ENCODE measurements at places on chromosomes 7 and 10. TPM values are rescaled to one million over a fixed set of nuclear protein-coding genes. Genes with fewer than 3 reads are reported as not detected.

ARL3 gene
- total RNA-seq = 7.2 TPM

FAM25C gene
- not detected for total RNA-seq

OGDH gene
- total RNA-seq = 33.9 TPM

ITPRID1 gene
- total RNA-seq = 25.0 TPM

SFTPA2 gene
- total RNA-seq = 2.6 TPM

GPC2 gene
- total RNA-seq = 0.72 TPM

OR2A14 gene
- total RNA-seq = 3.4 TPM

JAZF1 gene
- 16.1 TPM for total RNA-seq

EPO gene
- not detected for total RNA-seq

CPA1 gene
- 7.0 TPM for total RNA-seq

WEE2 gene
- total RNA-seq = 1.9 TPM

PNLIPRP3 gene
- 0.96 TPM for total RNA-seq

CDCA7L gene
- total RNA-seq = 36.4 TPM

GTF2IRD1 gene
- 8.9 TPM for total RNA-seq

FAM131B gene
- total RNA-seq = 7.2 TPM

NRG3 gene
- total RNA-seq = 0.72 TPM

EVX1 gene
- total RNA-seq = 1.7 TPM

ESYT2 gene
- 153 TPM for total RNA-seq

Data from umbilical cord (tissue), 2 donors.